Stimulated activated CD4-positive, alpha-beta T cell treated with anti-CD3 and anti-CD28 coated beads, Interleukin-4, amount 100 ng/mL, for 4 hours (primary cell): ENCODE measurements at places on chromosomes 3 and 15.

DNA sequence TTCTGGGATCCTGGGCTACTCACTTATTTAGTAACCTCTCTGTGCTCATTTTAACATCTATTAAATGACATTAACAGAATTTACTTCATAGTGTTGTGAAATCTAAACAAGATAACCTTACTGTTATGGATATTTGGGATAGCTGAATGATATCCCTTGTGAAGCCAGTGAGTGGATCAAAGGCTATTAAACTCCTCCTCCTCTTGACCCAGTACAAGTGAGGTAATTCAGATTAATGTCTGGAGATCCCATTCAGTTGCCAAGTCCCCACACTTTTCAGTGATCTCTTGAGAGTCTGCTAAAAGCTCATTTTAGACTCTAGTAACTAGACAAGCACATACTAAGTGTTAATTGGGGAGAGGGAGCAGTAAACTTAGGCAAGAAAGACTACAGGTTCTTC is 2.5 kb upstream of the ANKRD28 start:
- no peak for DNase-seq

- DNase-seq, result no peak
Observed at GRCh38 chr3:23845326-23846216, 39.8 kb downstream of the UBE2E1 start.

- no peak for DNase-seq
Observed at GRCh38 chr3:46030626-46031025, 3.3 kb upstream of the XCR1 start.

- DNase-seq, result no peak
Observed at GRCh38 chr3:100144255-100144866, 30.1 kb upstream of the FILIP1L start.

- DNase-seq, result no peak
Observed at GRCh38 chr3:144770915-144771351, 799.3 kb downstream of the DIPK2A start.

DNA sequence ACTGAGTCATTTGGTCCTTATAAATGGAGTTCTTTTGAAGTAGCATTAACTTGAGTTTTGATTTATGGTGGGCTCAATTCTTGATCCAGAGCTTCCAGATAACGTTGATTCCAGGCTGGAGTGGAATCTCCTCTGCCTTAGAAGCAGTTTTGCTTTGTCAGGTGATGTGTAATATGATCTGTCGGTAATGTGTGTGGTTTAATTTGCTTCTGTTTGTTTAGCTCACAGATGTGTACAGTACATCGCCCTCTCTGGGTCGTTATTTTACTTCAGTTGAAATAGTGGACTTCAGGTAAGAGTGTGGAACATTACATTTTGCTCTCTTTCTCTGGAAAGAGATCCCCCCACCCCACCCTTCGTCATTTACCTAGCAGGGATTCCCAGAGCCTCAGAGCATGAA is 23.1 kb downstream of the C3orf52 start:
- DNase-seq, result no peak

DNA sequence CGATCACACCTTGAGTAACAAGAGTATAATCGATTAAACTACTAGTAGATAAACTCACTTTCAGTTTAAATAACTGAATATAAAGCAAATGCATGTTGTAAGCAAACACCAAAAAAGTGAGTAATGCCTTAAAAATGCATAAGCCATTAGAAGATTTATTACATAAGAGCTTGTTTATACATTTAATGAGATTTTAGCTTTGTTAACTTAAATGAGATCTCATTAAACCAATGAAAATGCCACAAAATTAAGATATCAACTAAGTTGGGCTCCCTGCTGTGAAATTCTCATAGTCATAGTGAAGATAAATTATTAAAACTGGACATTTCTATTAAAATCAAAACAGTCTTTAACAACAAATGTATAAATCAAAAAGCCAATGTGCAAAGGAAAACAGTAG is 701.2 kb downstream of the NLGN1 start:
- no peak for DNase-seq

DNA sequence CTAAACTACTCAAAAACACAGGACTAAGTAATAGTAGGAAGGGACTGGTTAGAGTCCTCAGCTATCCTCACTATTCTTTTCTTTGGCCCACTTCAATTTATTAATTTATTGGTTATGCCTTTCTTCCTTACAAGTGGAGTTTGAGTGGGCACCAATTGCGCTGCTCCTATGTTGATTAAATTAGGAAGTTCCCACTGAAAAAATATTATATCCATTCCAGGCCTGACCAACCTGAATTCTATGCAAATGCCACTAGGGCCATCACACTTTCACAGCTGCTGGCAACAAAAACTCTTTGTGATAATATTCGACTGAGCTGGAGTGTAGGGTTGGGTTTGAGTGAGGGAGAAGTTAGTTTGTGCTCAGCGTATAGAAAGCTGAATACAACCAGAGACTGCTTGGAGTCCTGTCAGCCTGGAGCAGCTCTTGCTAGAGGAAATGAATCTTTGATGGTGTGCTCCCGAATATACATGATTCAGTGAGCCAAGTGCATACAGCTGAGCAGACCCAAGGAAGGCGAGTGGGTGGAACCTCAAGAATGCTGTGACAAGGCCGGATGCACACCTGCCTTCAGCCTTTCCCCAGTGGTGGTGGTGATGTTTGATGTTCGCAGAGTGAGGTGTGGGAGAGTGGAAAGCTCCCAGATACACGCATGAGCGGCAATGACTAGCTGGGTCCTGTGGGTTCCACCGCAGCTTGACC is 1.5 kb downstream of the ARHGEF3 start:
- peak; percentile 90 for DNase-seq

GRCh38 chr3:32577581-32578556 is 7.2 kb upstream of the DYNC1LI1 start:
- DNase-seq, result no peak

GRCh38 chr3:170220871-170221270 is 1.4 kb upstream of the PRKCI start:
- no peak for DNase-seq

- no peak for DNase-seq
Observed at GRCh38 chr3:126341755-126342150, 15.5 kb downstream of the KLF15 start.

GRCh38 chr3:106341586-106342162 is 472.9 kb upstream of the CBLB start:
- no peak for DNase-seq

GRCh38 chr15:88918738-88919137 is 5.6 kb upstream of the MFGE8 start:
- DNase-seq, result no peak

- no peak for DNase-seq
Observed at GRCh38 chr3:141952611-141953010, 76.2 kb downstream of the ATP1B3 start.

DNA sequence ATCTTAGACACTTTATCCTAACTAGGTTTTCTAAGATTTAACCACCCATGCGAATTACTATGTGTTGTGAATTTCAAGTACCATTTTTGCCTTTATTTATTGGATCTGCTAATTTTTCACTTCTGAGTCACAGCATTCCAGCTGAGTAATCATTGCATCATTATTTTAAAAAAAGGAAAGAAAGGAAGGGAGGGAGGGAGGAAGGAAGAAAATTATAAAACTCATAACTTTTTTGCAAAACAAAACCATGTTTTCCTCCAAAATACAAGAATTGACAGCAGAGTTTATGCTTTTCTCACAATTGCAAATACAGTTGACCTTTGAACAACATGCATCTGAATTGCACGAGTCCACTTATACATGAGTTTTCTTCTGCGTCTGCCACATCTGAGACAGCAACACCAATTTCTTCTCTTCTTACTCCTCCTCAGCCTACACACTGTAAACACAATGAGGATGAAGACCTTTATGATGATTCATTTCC is 651.4 kb upstream of the NECTIN3 start:
- DNase-seq, result no peak

DNA sequence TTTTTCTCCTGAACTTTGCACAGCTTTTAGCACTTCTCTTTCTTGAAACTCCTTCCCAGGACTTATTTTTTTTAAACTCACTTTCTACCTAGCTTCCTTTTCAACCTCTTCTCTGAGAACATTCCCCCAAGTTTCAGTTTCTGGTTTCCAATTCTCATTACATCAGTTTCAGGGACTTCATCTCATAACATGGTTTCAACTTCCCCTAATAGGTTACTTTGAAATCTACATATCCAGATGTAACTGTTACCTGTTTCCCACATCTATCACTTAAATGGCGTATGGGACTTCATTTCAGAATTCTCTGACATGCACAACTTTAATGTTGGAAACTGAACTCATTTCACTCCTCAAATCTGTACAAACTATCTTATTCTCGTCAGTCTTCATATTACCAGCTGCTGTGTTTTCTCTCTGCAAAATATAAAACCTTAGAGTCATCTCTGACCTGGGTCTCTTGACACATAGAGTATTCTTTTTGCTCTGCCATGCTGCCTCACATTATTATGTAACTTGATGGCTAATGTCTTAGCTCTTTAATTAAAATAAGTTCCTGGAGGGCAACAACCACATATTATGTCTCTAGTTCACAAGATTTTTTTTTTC is 58.4 kb downstream of the NME9 start:
- no peak for DNase-seq
